Lung (tissue), 17 donors: ENCODE measurements at places on chromosomes 5 and 9. TPM values are rescaled to one million over a fixed set of nuclear protein-coding genes. Genes with fewer than 3 reads are reported as not detected.

The ECSCR gene
- 46.2 TPM for total RNA-seq

The OSMR gene
- total RNA-seq: 72.8 TPM

DNA sequence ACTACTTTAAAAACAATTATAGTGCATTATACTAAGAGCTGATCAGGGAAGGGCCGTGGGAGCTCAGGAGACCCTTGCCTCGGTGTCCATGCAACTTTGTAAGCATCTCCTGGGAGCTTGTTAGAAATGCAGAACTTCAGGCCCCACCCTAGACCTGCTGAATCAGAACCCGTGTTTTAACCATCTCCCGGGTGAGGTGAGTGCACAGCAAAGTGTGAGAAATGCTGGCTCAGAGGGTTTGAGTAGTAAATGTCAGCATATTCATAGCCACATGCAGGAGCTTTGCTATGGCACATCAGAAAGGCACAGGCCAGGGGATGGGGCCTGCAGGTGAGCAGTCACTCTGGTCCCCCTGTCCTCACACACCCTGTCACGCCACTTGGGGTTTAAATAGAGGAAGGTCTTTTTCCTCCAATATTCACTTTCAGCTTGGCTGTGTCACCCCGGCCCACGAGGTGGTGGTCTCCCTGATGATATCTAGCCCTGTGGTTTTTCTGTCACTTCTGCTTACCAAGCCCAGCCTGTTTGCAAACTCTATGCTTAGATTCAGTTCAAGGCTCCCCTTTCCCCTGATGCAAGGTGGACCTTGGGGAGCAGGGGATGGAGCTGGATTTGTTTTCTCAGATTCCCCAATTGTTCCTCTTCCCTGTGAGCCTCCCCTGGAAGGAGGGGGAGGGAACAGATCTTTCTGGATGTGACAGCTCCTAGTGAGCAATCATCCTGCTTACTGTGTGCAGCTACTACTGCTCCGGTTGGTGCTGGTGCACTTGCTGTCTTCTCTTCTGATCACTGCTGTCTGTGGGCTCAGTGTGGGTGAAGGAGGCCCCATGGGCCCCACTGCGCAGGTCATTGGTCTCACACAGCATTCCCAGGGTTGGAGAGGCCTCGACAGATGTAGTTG is 51.8 kb upstream of the TGFBR1 start:
- H3K4me3 ChIP-seq: no peak overlapping the region
- H3K4me1 ChIP-seq: peaks cover 4% of the 10 kb centered on the region
- no peaks in the 10 kb centered on the region for H3K27me3 ChIP-seq
- DNase-seq: no peak
- H3K27ac ChIP-seq: no peak overlapping the region

DNA sequence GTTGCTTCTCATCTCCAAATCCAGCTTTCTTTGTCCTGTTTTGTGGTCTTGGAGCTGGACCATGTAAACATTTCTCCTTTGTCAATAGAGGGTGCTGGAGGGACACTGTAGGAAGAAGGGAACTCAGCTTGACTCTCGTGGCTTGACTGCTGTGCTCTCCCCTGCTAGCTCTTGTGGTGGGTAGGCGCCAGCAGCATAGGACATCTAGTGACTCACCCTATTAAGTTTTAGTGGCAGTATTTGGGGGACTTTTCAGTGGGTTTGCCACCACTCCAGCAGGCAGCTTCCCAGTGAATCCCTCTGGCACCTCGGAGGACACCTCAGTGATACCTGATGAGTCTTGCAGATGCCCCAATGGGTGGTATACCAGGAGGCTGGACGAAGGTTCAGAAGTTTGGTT is 97.8 kb downstream of the TSSK1B start:
- no peaks in the 10 kb centered on the region for H3K4me1 ChIP-seq
- DNase-seq: peak; percentile 64
- H3K36me3 ChIP-seq: no peaks in the 10 kb centered on the region
- H3K4me3 ChIP-seq: no peak overlapping the region
- no peak overlapping the region for H3K27ac ChIP-seq
- no peaks in the 10 kb centered on the region for H3K27me3 ChIP-seq
